ENCODE measurements at places on chromosomes 3 and 15.

GRCh38 chr3:120196333-120196732 lies 88.7 kb downstream of the GPR156 start:
- DNase-seq, result no peak

- peak; percentile 68 for DNase-seq
Measured at GRCh38 chr3:29183346-29184087, 97.4 kb upstream of the RBMS3 start.

- peak; percentile 90 for DNase-seq
Measured at GRCh38 chr3:37210230-37210629, 35.8 kb upstream of the LRRFIP2 start.

- peak; percentile 84 for DNase-seq
Measured at GRCh38 chr3:177982034-177982433, 554.2 kb upstream of the KCNMB2 start.

- DNase-seq, result peak; percentile 4
Measured at GRCh38 chr3:117844676-117845075, 1135.1 kb downstream of the TUSC7 start.

DNA sequence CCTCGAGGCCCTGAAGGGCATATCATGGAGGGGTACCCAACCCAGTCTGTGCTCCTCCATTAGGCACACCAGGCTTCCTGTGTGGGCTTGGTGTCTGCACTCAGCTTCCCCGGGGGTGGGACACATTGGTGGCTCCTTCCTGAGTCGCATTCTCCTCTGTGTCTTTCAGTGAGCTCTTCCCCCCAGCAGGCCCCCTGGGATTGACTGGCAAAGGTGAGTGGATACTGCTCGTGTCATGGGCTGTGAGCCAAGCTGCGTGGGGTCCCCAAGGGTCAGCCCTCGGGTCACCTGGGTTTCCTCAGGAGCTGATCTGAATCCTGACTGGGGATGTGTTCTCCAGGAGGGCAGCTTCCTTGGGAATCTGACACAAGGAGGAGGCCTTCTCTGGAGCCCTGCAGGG lies 231.0 kb downstream of the SNRPN start:
- DNase-seq, result no peak

DNA sequence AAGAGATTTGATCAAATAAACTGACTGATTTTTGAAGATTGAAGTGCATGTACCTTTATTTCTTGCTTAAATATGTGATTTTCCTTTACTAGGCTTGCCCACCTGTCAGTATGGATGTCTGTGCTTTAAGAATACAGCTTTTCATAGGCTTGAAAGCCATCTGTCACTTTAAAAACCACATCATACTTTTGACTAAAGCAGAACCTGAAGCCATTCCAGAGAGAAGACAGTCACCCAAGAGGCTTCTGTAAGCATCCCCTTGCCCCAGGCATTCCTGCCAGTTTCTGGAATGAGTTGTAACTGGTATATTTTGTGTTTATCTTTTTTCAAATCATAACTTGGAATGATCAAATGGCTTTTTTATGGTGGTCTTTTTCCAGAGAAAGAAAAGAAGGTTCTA lies 24.0 kb downstream of the HPS3 start:
- no peak for DNase-seq

- no peak for DNase-seq
Measured at GRCh38 chr15:62509395-62509958, 344.4 kb upstream of the C2CD4B start.

DNA sequence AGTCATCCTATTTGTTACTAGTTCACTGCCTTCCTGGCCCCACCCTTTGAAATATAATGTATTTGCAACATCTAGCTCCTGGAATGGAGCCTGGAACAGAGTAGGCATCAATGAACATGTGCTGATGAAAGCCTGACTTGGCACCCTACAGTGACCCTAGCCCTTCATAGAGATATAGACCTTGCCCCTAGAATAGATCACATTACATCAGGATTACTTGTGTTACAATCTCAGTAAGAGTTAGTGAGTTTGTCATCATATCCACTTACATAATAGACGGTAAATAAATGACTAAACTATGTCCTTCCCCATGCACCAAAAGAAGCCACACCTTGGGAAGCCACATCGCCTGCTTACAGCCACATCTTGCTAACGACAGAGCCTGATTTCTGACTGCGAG lies 110.5 kb upstream of the WNT5A start:
- DNase-seq, result no peak

- DNase-seq, result no peak
Measured at GRCh38 chr3:121063628-121064027, 155.6 kb downstream of the STXBP5L start.

GRCh38 chr3:36380221-36381031 lies at the start of gene STAC:
STAC (plus strand) TSS chr3:36380504; CDS start chr3:36380644, 140 bp downstream.
- peak; percentile 36 for DNase-seq

DNA sequence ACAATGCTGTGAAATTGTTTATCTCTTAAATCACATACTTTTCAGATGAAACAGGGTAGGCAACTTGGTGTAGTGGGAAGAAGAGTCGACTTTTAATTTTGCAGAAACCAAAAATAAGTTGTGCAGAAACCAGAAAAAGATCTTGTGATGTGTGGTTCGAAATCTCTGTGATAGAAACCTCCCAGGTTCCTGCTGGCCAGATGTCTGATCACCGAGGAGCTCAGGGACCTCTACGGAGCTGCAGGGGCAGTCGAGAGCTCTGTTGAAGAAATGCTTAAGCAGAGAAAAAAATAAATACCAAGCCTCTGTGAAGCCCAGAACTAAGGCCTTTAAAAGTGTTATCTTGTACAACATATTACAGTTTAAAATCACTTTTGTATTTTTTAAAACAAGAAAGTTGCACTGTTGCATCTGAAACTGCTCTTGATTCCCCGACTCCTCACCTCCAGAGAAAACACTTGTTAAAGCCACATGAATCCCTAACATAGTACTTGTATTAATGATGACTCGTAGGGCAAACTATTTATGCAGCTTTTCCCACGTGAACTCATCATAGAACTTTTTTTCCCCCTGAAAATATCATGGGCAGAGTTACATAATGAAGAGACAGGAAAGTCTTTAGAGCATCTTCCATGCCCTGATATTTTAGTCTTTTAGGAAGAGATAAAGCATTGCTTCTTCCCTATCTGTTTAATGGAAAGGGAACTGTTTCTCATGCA lies 51.3 kb downstream of the CCK start:
- peak; percentile 55 for DNase-seq

DNA sequence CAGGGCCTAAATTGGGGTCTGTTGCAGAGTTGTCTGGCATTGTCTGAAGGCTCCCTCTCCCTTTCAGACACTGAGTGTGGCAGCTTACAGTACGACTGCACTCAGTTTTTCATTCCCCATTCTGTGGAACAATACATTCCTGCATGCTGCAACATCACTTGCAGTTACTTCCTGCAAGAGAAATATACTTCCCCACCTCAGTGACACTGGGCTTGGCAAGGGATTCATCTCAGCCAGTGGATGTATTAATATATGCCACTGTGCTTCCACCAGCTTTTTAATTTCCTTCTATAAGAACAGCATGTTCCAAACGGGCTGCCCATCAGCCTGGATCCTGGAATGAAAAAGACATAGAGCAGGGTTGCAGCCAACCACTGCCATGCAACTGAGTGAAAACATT lies 23.1 kb downstream of the B3GALNT1 start:
- no peak for DNase-seq

DNA sequence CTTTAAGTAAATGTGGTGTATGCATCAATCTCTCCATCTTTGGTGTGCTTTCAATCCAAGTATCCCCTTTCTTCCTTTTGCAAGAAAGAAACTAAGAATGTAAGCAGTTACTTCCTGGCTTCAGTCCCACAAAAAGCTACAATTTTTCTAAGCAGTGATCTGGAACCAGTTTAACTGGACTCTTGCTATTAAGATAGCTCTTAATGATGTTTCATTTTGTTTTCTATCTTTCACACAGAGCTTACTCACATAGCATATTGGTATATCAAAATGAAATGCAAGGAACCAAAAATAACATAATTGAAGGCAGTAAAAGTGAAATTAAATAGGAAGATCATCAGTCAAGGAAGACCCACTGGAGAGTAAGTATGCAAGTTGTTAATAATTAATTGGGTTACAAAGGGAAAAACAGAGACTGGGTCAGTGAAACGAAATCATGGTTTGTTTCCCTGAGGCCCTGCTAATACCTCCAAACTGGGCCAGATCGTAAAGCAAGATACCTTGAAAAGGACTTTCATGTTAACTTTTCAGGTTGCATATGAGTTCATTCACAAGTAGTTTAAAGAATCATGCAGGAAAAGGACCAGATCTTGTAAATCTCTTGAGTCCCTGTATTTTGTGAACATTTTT lies 41.9 kb downstream of the GPR160 start:
- DNase-seq, result peak; percentile 6

- peak; percentile 42 for DNase-seq
Measured at GRCh38 chr15:35738370-35738769, 192.4 kb upstream of the DPH6 start.

DNA sequence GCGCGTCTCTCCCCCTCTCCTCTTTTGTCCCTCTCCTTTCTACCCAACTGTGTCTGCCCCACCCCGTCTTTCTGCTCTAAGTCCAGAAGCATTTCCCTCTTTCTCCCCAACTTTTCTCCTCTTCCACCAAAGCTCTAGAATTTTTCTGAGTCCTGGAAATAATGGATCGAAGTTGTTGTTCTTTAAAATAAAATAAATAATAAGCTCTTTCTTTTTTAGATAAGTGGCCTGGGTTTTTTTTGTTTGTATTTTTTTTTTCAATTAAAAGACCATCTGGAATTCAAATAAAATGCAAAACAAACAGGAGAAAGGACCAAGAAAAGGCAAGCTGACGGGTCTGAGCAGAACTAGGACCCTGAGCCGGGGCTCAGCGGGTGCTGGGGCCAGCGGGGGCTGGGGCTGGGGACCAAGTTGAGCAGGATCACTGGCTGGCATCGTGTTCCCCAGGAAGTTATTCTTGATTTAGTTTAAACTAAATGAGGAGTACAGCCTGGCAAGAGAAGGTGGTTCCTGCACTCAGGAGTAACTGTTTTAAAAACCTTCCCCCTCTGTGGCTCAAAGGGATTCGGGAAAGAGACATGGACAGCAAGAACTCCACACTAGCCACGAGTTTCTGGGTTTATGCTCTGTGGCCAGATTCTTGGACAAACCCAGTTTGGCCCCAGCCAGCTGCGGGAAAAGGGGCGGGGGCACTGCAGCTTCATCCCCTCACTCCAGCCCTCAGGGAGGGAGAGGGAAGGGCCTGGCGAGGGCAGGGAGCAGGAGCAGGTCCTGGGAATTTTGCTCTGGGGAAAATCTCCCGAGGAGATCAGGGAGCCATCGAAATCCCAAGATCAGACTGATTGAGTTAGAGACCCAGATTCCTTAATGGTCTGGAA lies 8.4 kb downstream of the GATA2 start:
- no peak for DNase-seq

- no peak for DNase-seq
Measured at GRCh38 chr15:83612226-83612625, 41.7 kb upstream of the ADAMTSL3 start.

DNA sequence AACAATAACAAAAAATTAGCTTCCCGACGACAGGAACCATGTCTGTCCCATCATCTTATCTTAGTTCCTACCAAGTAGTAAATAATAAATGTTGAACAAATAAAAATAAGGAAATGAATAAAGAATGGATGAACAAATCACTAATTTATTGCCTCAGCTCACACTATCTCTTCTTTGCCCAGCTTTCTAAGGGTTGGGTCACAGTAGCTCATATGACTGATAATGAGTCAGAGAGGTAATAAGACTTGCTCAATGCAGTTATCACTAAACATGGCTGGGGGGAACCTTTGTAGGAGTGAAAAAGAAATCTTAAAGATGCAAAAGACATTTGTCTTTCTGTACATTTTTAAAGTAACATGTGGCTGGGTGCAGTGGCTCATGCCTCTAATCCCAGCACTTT lies 182.2 kb downstream of the WDR76 start:
- peak; percentile 50 for DNase-seq

- no peak for DNase-seq
Measured at GRCh38 chr3:44179246-44179645, 62.4 kb upstream of the TOPAZ1 start.

DNA sequence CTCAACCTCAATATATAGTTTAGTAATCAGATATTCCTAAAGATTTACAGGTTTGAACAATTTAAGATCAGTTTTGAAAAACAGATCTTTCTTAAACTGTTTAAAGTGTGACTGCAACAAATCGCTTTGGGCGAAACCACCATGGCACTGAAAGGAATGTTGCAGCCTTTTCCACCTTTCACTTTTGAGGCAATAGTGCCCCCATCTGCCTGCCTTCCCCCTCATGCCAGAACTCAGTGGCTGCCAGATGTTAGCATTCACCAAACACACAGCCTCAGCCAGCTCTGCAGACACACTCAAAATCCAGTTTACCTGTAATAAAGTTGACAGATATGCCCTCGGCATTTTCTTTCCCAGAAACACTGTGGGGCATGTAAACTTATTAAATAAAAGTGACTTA lies 3.3 kb downstream of the LYSMD4 start:
- peak; percentile 67 for DNase-seq

Measured in AG10803 (cell line).